ENCODE measurements at places on chromosomes 13 and 19. TPM values are rescaled to one million over a fixed set of nuclear protein-coding genes. Genes with fewer than 3 reads are reported as not detected.

DNA sequence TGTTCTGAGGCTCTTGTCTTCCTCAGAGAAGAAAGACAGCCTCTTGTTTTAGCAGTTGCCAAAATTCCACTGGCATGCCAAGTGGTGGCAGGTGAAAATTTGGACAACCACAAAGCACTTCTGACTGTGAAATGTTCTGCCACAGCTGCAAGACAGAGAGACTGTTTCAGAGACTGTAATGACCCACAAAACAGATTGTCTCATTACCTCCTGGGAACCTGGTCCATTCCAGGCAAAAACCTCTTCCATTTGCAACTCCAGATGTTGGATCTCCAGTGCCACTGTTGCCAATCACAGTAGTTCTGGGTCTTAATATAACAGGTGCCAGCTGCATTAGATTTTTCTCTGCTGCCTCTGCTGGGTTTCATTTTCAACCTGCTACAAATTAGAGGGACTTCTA, 911.5 kb downstream of the UQCRFS1 start:
- no peak for DNase-seq

DNA sequence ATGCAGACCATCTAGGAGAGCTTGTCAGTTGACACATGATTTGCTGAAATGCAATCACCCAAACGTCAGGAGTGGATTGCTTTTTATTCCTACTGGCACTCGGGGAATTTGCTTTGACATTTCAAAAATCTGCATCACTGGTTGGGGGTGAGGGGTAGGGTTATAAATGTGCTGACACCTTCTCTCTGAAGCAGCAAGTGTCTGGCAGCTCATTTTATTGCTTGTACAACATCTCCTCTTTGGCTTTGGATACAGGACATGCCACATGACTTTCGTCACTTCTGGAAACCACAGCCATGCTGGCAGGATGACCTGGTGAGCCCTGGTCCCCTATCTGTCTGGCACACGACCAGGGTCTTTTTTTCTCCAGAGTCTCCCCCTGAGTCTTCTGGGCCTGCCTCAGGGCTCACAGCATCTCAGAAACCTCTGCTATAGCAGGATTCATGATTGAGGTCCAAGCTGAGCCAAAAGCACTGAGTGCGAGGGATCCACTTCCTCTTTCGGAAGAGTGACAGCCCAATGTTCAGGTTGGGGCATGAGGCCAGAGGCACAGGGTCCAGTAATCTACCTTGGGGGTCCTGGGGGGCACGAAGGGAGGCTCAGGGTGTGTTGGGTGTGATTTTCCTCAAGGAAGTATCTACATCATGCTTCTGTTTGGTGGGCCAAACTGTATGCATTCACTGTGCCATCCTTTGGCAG, 60.1 kb downstream of the HSPH1 start:
- DNase-seq, result no peak

LILRA1 gene
- not detected for polyA plus RNA-seq

CCDC194 gene
- not detected for polyA plus RNA-seq

- DNase-seq, result no peak
These were observed 3.6 kb downstream of the CEACAM20 start for GRCh38 chr19:44525721-44526430.

- no peak for DNase-seq
These were observed 15.4 kb upstream of the SBNO2 start for GRCh38 chr19:1189419-1189818.

GRCh38 chr19:17648097-17648660, 40.0 kb downstream of the UNC13A start:
- peak; percentile 66 for DNase-seq

PBX4 gene
- polyA plus RNA-seq, result 6.4 TPM

DNA sequence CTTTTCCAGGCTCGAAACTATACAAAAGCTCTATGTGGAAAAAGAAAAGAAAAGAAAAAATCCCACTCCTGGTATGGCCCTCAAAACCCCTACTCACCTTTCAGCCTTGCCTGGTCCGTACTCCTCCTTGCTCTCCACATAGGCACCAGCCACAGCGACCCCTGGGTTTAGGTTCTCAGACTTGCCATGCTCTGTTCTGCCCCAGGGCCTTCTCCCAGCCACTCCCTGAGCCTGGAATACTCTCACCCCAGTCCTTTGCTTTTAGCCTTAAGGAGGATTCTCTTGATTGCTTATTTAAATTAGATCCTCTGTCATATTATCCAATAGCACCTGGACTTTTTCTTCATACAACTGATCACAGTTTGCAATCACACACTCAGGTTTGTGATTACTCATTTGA, 522.5 kb downstream of the DIAPH3 start:
- no peak for DNase-seq

GRCh38 chr19:6806488-6806887, 34.0 kb downstream of the VAV1 start:
- no peak for DNase-seq

GRCh38 chr19:10422046-10422461, 1.7 kb downstream of the PDE4A start:
- no peak for DNase-seq

DNA sequence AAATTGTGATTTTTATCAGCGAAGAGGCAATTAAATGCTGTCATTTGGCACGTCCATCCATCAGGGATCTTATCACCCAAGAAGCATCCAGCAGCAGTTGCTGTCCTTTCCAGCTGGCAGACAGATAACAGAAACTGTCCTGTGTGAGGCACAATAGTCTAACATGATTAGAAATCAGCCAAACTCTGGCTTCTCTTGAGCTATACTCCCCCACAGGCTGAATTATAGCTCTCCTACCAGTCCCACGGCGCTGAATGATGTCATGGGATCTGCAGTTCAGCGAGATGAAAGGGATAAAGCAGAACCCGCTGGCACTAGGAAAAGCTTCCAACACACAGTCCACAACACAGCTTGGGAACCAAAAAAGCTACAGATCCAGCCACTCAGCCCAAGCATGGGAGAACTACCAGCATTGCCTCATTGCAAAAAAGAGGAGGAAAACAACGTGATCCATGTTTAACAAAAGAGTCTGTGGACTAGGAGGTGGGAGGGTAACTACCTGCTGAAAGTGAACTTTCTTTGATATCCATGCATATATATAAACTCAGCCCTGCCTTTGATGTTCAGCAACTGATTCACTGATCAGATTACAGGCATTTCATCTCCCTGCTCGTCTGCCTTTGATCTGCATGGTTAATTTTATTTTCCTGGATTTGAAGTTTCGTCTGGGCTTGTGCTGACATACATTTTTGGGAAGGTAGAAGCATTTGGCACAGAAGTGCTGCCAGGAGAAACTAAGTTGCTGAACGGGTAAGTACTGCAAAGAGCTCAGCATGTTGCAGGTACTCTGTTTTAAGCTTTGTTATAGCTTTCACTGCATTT, at the start of gene TNFRSF19:
Gene TNFRSF19, plus strand, starts transcription at position 314 of the 822 bp plus-strand sequence. CDS start 19,772 bp downstream, outside the sequence.
- peak; percentile 80 for DNase-seq

GRCh38 chr19:32324631-32325285, 20.7 kb upstream of the ZNF507 start:
- DNase-seq, result no peak

KCNK6 gene
- 0.29 TPM for polyA plus RNA-seq

- peak; percentile 84 for DNase-seq
These were observed 6.7 kb downstream of the DNM2 start for GRCh38 chr19:10724573-10725071.

CBLC gene
- not detected for polyA plus RNA-seq

GRCh38 chr19:31258211-31259052, 90.8 kb downstream of the TSHZ3 start:
- DNase-seq, result peak; percentile 3

CYP2S1 gene
- 0.67 TPM for polyA plus RNA-seq

ZNF85 gene
- polyA plus RNA-seq, result 2.0 TPM

DNA sequence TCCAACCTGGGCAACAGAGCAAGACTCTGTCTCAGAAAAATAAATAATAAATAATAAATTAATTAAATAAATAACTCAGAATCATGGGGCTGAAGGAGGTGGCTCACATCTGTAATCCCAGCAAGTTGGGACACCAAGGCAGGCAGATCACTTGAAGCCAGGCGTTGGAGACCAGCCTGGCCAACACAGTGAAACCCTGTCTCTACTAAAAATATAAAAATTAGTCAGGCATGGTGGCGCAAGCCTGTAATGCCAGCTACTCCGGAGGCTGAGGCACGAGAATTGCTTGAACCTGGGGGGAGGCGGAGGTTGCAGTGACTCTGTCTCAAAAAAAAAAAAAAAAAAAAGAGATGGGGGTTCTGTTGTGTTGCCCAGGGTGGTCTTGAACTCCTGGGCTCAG, 7.2 kb downstream of the TMEM38A start:
- no peak for DNase-seq

DNA sequence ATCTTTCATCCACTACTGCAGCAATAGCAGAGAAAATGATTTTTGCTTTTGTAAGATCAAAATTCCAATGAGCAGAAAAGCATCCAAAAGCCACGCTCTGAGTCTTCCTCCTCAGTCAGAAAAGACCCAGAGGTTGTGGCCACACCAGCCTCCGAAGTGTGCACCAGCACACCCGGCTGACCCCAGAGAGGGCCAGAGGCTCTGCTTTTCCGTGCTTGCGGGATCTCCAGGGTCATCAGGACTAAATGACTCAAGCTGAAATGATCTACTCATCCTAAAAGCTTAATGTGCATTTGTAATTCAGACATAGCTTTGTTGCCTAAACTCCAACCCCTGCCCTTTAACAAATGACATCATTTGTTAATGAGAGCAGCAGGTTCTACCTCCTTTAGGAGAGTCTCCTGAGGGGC, 16.5 kb downstream of the RXFP2 start:
- DNase-seq, result no peak

- DNase-seq, result no peak
These were observed 7.3 kb downstream of the APC2 start for GRCh38 chr19:1457031-1457739.

GRCh38 chr19:32540621-32541020, 40.4 kb upstream of the PDCD5 start:
- DNase-seq, result no peak

- no peak for DNase-seq
These were observed 70.6 kb upstream of the C13orf46 start for GRCh38 chr13:114044486-114044885.

- DNase-seq, result no peak
These were observed 24.8 kb upstream of the IGFL4 start for GRCh38 chr19:46065486-46066071.

SPACA4 gene
- not detected for polyA plus RNA-seq

GRCh38 chr13:91740756-91741155, 342.3 kb downstream of the GPC5 start:
- DNase-seq, result no peak

TNNI3 gene
- polyA plus RNA-seq, result 9.1 TPM

- no peak for DNase-seq
These were observed 6.3 kb downstream of the IL17D start for GRCh38 chr13:20709782-20710181.

BORA gene
- polyA plus RNA-seq, result 1.4 TPM

GRCh38 chr13:113653264-113654174, 4.5 kb downstream of the ATP4B start:
- DNase-seq, result peak; percentile 61

All from SK-N-SH (cell line).